Activated CD4-positive, alpha-beta T cell treated with anti-CD3 and anti-CD28 coated beads, Interleukin-2, amount 10 ng/mL, durations not matched to agents 7 days and 5 days (primary cell): ENCODE measurements at places on chromosomes 2 and 18.

- DNase-seq, result no peak
These were observed 79.5 kb upstream of the YWHAQ start for GRCh38 chr2:9710311-9710710.

DNA sequence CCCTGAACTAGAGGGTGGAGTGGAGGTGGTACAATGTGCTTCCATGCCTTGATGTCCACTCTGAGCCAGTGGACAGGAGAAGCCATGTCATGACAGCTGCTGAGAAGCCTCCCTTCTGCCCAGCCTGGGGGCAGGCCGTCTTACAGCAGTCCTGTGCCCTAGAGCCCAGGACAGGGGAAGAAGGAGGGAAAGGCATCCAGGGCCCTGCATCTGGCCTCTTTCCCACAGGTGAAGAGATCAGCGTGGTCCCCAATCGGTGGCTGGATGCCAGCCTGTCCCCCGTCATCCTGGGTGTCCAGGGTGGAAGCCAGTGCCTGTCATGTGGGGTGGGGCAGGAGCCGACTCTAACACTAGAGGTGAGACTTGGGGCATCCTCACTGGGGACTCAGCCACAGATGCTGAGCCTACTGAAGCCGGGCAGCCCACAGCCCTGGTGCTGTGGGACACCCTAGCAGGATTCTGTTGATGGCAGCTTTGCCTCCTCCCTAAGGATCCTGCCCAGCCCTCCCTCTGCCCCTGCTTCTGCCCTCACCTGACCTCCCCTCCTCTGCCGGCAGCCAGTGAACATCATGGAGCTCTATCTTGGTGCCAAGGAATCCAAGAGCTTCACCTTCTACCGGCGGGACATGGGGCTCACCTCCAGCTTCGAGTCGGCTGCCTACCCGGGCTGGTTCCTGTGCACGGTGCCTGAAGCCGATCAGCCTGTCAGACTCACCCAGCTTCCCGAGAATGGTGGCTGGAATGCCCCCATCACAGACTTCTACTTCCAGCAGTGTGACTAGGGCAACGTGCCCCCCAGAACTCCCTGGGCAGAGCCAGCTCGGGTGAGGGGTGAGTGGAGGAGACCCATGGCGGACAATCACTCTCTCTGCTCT, 3.1 kb downstream of the IL36RN start:
- DNase-seq, result no peak

- DNase-seq, result no peak
These were observed 98.8 kb upstream of the NCKAP5 start for GRCh38 chr2:133667085-133667484.

- DNase-seq, result no peak
These were observed 99.0 kb upstream of the KLHL14 start for GRCh38 chr18:32871786-32872185.

DNA sequence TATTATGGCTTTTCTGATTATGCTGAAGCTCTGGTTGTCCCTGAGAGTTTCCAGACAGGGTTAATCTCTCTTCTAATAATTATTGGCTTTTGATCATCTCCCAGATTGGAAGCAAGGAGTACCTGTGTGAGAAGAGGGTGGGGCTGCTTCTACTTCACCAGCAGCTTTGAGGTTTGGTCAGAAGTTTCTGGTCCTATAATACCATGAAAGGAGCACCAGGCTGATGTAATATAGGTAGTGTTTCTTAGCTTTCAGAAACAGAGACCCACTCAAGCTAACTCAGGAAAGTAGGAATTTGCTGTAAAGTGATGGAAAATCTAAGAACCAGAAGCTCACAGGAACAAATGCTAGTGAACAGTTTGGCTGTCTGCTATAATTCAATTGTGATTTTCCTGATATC, 57.6 kb downstream of the SGPP2 start:
- no peak for DNase-seq

DNA sequence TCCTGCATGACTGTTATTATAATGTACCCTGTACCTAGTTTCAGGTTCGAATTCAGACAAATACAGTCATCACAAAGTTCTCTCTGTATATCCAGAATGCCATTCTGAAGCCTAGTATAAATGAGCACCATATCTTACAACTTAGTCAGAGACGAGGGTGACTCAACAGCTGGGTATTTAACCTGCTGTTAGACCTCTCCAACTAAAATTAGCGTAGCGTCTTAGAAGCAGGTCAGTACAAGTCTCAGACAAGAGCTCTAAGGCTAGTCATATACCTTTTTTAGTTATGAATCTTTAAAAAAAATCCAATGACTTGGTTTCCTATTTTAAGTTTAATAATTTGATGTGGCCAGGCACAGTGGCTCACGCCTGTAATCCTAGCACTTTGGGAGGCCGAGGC, 74.1 kb downstream of the CABYR start:
- no peak for DNase-seq

GRCh38 chr18:67951137-67951536, 434.6 kb upstream of the DSEL start:
- no peak for DNase-seq

DNA sequence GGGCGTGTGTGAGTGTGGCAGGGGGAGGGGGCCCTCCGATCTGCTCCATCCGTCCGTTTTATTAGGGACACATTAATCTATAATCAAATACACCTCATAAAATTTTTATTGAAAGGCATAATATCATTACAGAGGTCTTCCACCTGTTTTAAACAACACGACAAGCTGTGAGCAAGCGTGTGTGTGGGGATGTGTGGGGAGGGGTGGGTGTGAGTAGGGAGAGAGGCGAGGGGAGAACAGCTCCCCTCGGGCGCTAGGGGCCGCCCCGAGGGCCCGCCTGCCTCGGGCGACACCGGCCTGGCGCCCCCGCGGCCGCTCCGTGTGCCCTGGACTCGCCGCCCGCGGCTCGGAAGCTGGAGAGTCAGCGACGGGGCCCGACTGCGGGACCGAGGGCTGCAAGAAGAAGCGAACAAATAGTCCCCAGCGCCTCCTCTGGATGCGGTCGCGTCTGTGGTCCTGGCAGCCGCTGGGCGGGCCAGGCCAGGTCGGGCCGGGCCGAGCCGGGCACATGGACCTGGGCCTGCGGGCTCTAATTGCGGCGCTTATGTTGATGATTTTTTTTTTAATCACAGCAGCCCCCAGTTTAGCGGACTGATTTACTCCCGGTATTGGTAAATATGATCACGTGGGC, 352 bp upstream of the HOXD9 start:
- DNase-seq, result no peak

DNA sequence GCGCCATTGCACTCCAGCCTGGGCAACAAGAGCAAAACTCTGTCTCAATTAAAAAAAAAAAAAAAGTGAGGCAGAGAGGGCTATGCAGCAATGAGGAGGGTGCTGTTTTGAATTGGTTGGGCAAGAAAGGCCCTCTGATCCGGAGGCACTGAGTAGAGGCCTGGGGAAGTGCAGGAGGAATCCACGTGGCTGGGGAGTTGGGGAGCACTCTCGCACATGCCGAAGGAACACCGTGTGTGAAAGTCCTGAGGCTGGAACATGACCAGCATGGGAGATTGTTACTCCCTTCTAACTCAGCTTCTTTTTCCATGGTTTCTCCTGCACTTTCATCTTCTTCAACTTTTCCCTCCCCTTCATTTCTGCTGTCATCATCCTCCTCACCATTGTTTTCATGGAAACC, 347.9 kb upstream of the HS6ST1 start:
- no peak for DNase-seq
